ENCODE measurements at places on chromosomes 13 and 19.

GRCh38 chr19:39563408-39563807, 23.4 kb upstream of the EID2 start:
- DNase-seq: no peak

GRCh38 chr13:85333506-85334020, 465.7 kb downstream of the SLITRK6 start:
- no peak for DNase-seq

GRCh38 chr13:29733147-29733611, 117.2 kb downstream of the UBL3 start:
- DNase-seq: no peak

- peak; percentile 89 for DNase-seq
These were observed 3.7 kb downstream of the USHBP1 start for GRCh38 chr19:17260842-17261325.

All from AG08395 (cell line).